ENCODE measurements at places on chromosomes 11 and 22. TPM values are rescaled to one million over a fixed set of nuclear protein-coding genes. Genes with fewer than 3 reads are reported as not detected.

The SMCO4 gene
- 8.9 TPM for total RNA-seq

The MEI1 gene
- 53.8 TPM for total RNA-seq

GRCh38 chr22:30881361-30882183 is 87.0 kb downstream of the MORC2 start:
- no peaks in the 10 kb centered on the region for H3K36me3 ChIP-seq
- no peak overlapping the region for H3K27ac ChIP-seq
- no peak for DNase-seq
- H3K4me1 ChIP-seq: peaks cover 1% of the 10 kb centered on the region

GRCh38 chr11:70206982-70207376 is 3.9 kb downstream of the FADD start:
- H3K4me1 ChIP-seq: peaks cover 33% of the 10 kb centered on the region
- peaks cover 3% of the 10 kb centered on the region for H3K36me3 ChIP-seq
- DNase-seq: no peak
- H3K27me3 ChIP-seq: no peaks in the 10 kb centered on the region

DNA sequence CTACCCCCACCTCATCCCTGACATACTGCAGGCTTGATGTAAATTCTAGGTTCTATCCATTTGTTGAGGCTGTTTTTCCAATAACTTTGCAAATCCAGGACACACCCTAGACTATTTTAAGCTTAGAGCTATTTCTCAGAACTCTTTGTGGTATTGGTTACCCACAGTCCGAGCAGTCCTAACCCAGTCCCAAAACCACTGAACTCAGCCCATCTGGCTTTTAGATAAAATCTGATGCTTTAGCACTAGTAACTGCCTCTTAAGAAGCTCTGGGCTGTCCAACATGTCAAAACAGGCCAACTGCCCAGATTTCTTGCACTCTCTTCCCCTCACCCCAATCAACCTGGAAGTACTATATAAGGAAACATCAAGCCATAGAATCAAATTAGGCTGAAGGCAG is 344.4 kb upstream of the CADM1 start:
- DNase-seq: no peak
- no peaks in the 10 kb centered on the region for H3K4me1 ChIP-seq
- no peak overlapping the region for H3K4me3 ChIP-seq
- no peak overlapping the region for H3K27ac ChIP-seq

- no peak overlapping the region for H3K27ac ChIP-seq
- H3K4me3 ChIP-seq: no peak overlapping the region
- no peaks in the 10 kb centered on the region for H3K36me3 ChIP-seq
- H3K4me1 ChIP-seq: peaks cover 7% of the 10 kb centered on the region
- H3K27me3 ChIP-seq: peaks cover 87% of the 10 kb centered on the region
These were observed 11.4 kb downstream of the SLC6A5 start for GRCh38 chr11:20610825-20611224.

DNA sequence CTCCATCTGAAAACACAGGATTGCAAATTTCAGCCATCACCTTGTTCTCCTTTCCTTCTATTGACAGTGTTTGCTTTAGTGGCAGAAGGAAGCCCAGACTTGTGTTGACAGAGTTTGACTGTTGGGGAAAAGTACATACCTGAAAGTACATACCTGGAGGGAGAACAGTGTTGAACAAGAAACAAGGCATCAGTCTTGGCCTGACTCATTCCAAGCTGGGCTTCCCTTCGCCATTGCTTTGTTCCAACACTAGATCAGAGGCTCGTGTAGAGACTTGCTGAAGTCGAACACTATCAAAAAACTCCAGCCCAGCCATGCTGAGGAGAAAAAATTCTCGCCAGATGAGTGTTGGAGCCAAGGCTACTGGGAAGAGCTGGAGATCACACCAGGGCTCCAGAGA is 133.4 kb downstream of the BBOX1 start:
- H3K36me3 ChIP-seq: peaks cover 2% of the 10 kb centered on the region
- H3K4me3 ChIP-seq: no peak overlapping the region
- no peak for DNase-seq

DNA sequence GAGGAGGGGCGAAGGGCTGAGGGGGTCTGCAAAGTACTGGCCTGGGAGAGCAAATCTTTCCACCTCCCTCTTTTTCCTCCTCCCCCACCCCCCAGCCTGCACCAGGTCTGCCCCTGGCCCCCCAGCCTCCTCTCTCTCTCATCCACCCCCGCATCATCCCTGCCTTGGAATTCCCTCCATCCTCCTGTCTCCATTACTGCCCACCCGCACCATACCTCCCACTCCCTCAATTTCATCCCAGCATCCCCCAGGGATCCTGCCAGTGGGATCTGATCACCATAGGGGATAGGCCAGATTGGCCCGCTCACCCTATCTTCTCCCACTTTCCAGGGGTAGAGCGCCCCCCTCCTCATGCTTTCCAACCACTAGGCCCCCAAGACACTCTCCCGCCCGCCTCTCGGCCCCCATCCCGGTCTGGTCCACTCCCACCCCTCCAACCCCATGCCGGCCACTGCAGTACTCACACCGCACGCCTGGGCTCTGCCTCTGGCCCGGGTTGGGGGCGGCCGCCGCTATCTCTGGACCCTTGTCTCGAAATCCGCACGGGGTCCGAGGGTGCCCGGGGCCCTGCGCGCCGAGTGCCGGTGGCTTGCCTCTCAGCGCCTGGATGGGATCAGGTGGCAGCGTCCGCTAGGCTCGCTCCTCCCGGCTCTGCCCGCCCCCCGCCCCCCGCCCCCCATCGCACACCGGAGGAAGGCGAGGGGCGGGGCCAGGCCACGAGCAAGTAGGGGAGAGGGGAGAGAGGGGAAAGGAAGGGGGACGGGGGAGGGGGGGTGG is at the start of gene GAL3ST3:
Gene GAL3ST3, minus strand, starts transcription at position 615 of the 777 bp plus-strand sequence. CDS start 3,746 bp downstream, outside the sequence.
- H3K36me3 ChIP-seq: peaks cover 4% of the 10 kb centered on the region
- peaks cover 21% of the 10 kb centered on the region for H3K4me1 ChIP-seq
- peak within 1 kb of the TSS; percentile 28 for H3K4me3 ChIP-seq
- H3K27me3 ChIP-seq: no peaks in the 10 kb centered on the region

- H3K4me3 ChIP-seq: no peak overlapping the region
- H3K27me3 ChIP-seq: peaks cover 13% of the 10 kb centered on the region
- no peaks in the 10 kb centered on the region for H3K36me3 ChIP-seq
- DNase-seq: no peak
- H3K27ac ChIP-seq: no peak overlapping the region
These were observed 179.8 kb downstream of the NAV2 start for GRCh38 chr11:19892387-19892786.

DNA sequence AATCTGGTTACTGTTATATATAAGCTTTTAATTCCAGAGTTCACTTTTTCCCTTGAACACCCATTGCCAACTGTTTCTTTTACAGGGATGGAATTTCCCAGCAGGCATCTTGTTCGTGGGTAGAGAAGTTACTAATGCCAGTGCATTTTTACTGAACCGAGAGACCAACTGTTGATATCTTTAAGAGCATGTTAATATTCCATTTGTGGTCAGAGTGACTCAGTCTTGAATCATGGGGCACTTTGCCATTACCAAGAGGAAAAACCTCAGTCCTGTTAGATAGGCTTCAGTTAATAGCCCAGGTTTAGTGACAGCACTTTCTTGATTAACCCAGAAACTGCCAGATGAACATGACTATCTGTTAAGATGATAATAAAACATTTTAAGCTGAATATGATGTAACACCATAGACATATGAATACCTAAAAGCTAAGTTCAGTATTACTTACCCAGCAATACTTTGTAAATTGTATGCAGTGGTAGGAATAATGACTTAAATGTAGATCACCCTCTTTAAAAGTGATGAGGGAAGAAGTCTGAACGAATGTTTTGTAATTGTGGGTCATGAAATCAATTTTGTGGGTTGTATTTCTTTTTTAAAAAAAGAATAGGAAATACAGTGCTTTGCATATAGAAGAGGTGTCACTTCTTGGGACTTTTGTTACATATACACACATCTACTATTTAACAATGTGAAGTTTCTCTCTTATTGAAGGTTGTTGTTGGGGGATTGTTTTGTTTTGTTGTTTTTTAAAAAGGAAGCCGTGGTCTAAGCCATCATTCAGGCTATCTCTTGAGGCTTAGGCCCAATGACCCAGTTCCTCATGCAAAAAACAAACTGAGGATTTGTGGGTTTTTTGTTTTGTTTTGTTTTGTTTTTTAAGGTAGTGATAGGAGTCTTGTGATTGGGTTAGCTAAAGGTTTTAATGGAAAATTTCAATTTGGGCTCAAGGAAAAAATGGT is 79.2 kb upstream of the GRIK4 start:
- peaks cover 16% of the 10 kb centered on the region for H3K4me1 ChIP-seq
- no peaks in the 10 kb centered on the region for H3K36me3 ChIP-seq
- no peak for DNase-seq
- peak overlapping the region; percentile 46 for H3K4me3 ChIP-seq
- H3K27ac ChIP-seq: peak overlapping the region; percentile 45

GRCh38 chr22:45284705-45285262 is at the start of gene UPK3A:
TSS of gene UPK3A (plus strand) at chr22:45284949. CDS start at chr22:45285014, 65 bp downstream.
- no peak within 1 kb of the TSS for H3K27ac ChIP-seq
- peaks cover 24% of the 10 kb centered on the region for H3K27me3 ChIP-seq
- peak; percentile 59 for DNase-seq
- H3K4me1 ChIP-seq: no peaks in the 10 kb centered on the region
- H3K4me3 ChIP-seq: peak within 1 kb of the TSS; percentile 76

GRCh38 chr11:69630017-69630416 is 10.9 kb upstream of the CCND1 start:
- no peak for DNase-seq
- H3K4me1 ChIP-seq: no peaks in the 10 kb centered on the region
- peaks cover 54% of the 10 kb centered on the region for H3K27me3 ChIP-seq
- no peak overlapping the region for H3K4me3 ChIP-seq

DNA sequence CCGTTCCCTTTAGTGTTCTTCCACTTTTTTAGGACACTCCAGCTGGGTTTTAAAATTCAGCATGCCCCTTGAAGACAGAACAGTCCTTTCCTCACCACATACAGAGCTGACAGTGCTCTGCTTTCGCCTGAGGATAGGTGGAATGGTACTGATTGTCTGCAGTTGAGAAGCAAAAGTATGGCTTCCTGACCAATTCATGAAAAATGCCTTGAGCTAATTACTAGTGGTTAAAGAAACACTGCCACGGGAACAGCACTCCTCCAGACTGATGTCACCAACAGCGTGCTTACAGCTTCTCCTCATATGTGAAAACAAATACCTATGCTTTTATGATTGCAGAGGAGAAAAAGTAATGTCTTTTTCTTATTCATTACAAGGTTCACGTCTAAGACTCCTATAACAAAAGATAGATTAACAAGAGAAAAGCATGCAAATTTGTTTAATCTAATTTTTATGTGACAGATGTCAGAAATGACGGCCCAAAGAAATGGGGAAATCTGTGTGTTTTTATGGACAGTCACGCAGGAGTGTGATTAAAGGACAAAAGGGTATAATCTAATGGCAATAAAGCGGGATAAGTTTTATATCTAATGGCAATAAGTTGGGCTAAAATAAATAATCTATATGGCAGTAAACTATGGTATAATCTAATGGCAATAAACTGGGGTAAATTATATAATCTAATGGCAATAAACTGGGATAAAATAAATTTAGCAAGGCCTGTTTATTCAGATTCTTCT is 123.4 kb upstream of the ARHGAP42 start:
- H3K4me1 ChIP-seq: no peaks in the 10 kb centered on the region
- H3K27ac ChIP-seq: no peak overlapping the region
- no peak overlapping the region for H3K4me3 ChIP-seq
- no peaks in the 10 kb centered on the region for H3K27me3 ChIP-seq

GRCh38 chr11:67027943-67028542 is 5.1 kb downstream of the SYT12 start:
- no peak for DNase-seq
- no peak overlapping the region for H3K27ac ChIP-seq
- H3K27me3 ChIP-seq: peaks cover 39% of the 10 kb centered on the region

DNA sequence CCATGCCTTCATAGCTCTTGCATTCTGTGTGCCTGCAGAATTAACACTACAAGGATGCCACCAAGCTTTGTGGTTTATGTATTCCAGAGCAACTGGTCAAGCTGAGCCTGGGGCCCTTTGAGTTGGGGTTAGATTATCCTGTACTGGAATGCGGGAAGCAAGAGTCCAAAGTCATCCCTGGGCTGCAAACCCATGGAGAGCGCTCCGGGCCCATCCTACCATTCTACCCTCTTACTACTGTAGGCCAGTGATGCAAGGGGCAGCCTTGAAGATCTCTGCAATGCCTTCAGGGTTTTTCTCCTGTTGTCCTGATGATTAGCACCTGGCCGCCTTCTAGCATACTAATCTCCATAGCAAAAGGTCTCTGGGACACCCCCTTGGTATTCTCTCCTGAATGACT is 51.3 kb downstream of the TUG1 start:
- no peak overlapping the region for H3K4me3 ChIP-seq
- no peaks in the 10 kb centered on the region for H3K27me3 ChIP-seq
- DNase-seq: no peak
- no peaks in the 10 kb centered on the region for H3K36me3 ChIP-seq
- H3K27ac ChIP-seq: no peak overlapping the region
- no peaks in the 10 kb centered on the region for H3K4me1 ChIP-seq

All from T-helper 17 cell (primary cell).